Left cardiac atrium (tissue), 4 donors: ENCODE measurements at places on chromosomes 3 and 15. TPM values are rescaled to one million over a fixed set of nuclear protein-coding genes. Genes with fewer than 3 reads are reported as not detected.

Gene ZKSCAN7
- 2.8 TPM for total RNA-seq

Gene CMTM7
- 10.2 TPM for total RNA-seq

Gene ZNF501
- 4.0 TPM for total RNA-seq

Gene GCSAM
- total RNA-seq, result 0.35 TPM

Gene FAM240A
- total RNA-seq, result not detected

Gene SH2D7
- not detected for total RNA-seq

Gene SNX4
- total RNA-seq, result 17.3 TPM

Gene ARNT2
- total RNA-seq, result 4.3 TPM

Gene PLSCR5
- total RNA-seq, result not detected

Gene HACD3
- 18.0 TPM for total RNA-seq

Gene ARL14
- total RNA-seq, result not detected

Gene CILP
- total RNA-seq, result 31.1 TPM

Gene TMCO5A
- total RNA-seq, result not detected

Gene IMPG2
- total RNA-seq, result 0.18 TPM

Gene PRSS50
- total RNA-seq, result not detected

Gene TMC3
- not detected for total RNA-seq

Gene ANKRD34C
- total RNA-seq, result not detected

Gene TUBGCP4
- total RNA-seq, result 11.3 TPM

Gene ARRDC4
- total RNA-seq, result 22.4 TPM

Gene ISLR2
- total RNA-seq, result 3.9 TPM

Gene CCDC39
- total RNA-seq, result not detected

Gene CD80
- total RNA-seq, result 0.10 TPM

Gene LDHAL6B
- not detected for total RNA-seq

Gene SV2B
- 1.2 TPM for total RNA-seq

Gene KLHL6
- total RNA-seq, result 2.1 TPM

Gene LINGO1
- 7.7 TPM for total RNA-seq

Gene MELTF
- total RNA-seq, result 7.7 TPM

Gene UCN2
- not detected for total RNA-seq

Gene ITIH1
- total RNA-seq, result not detected

Gene HTR3C
- not detected for total RNA-seq

Gene ACTC1
- total RNA-seq, result 12,863 TPM

Gene LARP6
- total RNA-seq, result 34.4 TPM

Gene GABRB3
- 26.1 TPM for total RNA-seq

Gene SNX22
- total RNA-seq, result 29.8 TPM

Gene TMEM212
- total RNA-seq, result not detected

Gene TRPM1
- 0.24 TPM for total RNA-seq

Gene CCDC54
- not detected for total RNA-seq

Gene TRPC1
- total RNA-seq, result 12.2 TPM

Gene ADCY5
- total RNA-seq, result 104 TPM

Gene CRYBG3
- 23.9 TPM for total RNA-seq

Gene RETNLB
- not detected for total RNA-seq

Gene CYP1A1
- 0.16 TPM for total RNA-seq

Gene UBL7
- total RNA-seq, result 43.5 TPM

Gene CPB1
- total RNA-seq, result not detected

Gene PGBD4
- total RNA-seq, result 1.9 TPM
